NCI-H2107 (cell line): ENCODE measurements at places on chromosomes 4 and X.

GRCh38 chrX:14496674-14497073, 32.7 kb upstream of the GLRA2 start:
- DNase-seq: no peak

DNA sequence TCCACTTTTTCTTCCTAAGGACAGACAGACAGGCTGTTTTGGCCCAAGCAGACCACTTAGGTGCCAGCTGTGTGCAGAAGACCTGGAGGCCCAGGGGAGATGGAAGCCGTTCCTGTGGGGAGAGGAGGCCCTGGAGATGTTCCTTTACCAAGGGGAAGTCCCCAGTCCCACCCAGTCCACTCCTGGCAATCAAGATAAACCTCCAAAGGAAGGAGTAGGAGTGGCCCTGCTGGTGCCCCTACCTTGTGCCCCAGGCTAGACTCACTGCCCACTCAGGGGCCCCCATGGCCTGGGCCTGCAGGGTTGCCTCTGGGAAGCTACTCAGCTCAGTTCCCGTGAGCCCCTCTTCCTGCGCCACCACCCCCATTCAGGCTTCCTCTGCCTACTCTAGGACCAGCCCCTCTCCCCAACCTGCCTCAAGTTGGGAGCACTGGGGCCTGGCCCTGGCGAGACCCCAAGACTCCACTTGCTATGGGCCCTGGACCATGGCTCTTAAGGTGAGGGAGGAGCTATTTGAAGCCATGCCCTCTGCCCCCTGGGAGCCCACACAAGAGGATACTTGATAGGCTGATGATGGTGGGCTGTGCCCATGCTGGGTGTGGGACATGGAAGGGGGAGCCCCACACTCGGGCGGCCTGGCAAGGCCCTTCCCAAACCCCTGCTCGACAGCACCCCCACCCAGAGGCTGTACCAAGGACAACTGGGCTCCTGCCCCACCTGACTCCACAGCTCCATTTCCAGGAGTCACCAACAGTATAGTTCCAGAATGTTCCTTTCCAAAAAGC, 24.8 kb upstream of the RNF4 start:
- DNase-seq: no peak

GRCh38 chrX:153537526-153538295, 20.3 kb downstream of the ATP2B3 start:
- DNase-seq: no peak

DNA sequence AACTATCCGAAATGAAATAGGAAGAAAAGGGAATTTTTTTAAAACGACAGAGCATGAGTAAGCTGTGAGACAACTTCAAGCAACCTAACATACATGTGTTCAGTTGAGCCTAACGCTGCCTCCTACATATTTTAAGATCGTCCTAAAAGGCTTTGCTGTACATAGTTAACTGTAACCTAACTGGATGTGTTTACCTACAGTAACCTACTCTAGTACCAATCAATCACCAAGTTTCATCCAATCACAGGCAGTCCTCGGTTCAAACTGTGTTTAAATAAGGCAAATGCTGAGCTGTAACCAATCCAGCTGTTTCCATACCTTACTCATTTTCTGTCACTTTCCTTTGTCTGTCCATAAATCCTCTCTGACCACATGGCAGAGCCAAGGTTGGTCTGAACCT, 17.1 kb downstream of the RCHY1 start:
- no peak for DNase-seq

DNA sequence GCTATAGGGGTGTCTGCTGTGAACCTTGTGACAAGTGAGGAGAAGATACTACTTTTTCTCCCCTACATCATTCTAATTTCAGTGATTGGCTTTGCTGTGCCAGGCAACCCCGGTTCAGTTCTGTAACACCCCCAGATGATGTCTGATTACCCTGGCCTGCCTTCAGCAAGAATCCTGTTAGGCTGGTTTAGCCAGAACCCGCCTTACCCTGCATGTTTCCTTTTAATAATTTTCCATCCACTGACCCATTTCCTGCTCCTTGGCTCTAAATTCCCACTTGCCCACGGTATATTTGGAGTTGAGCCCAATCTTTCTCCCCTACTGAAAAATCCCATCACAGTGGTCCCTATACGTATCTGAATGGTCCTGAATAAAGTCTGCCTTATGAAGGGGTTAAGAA, 46.5 kb upstream of the HPSE start:
- no peak for DNase-seq

- no peak for DNase-seq
These were observed 131.0 kb downstream of the COX18 start for GRCh38 chr4:72938516-72938915.

DNA sequence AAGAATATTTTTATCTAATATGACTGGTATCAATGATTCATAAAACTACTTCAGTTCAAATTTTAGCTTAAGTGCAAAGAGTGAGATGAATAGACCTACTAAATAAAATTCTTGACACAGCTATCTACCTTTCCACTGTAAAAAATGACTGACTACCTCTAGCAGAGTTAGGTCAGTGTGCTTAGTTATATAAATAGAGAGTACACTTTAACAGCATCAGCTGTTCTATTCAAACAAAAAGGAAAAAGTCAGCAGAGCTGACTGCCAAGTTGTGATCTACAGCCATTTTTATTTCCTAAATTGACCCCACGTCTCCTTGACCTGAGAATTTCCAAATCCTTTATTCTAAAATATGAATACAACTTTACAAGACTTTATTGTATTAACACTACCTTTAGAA, 262.4 kb downstream of the CAMK2D start:
- no peak for DNase-seq

DNA sequence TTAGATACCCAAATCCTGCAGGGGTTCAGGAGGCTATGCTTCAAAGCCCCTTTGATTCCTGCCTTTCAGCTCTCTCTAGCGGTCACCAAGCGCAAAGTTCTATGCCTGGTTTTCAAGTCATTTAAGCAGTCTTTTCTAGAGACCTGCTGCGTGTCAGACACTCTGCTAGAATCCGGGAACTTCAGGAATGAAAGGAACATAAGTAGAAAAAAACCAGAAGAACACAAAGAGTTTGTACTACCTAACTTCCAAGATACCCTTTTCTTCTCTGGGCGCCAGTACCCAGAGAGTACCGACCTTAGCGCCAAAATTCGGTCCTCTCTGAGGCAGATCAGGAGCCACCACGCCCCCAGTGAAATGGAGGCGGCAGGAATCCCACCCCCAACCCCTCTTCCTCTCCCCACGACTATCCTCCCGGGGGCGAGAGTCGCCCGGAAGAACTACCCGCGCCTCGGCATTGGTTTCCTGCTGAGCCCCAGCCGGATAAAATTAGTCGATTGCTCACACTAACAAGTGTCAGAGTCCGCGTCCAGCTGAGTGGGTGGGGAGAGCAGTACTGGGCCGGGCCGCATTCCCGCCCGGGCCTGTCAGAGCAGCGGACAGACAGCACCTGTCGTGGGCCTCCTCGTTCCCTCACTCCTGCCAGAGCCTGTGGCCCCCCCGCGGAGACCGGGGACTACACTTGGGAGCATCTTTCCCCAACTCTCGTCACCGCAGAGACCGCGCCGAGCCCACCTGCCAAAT, 78.8 kb downstream of the RLIM start:
- DNase-seq: no peak

- no peak for DNase-seq
These were observed 19.7 kb downstream of the QDPR start for GRCh38 chr4:17492058-17492741.
